Amniotic stem cell (primary cell): ENCODE measurements at places on chromosomes 3 and 15.

- no peak for DNase-seq
These were observed at the start of gene DGKG for GRCh38 chr3:186361762-186362536. Gene DGKG, minus strand, starts transcription at chr3:186362234. Its CDS starts 41,775 bp downstream, at chr3:186320459.

- DNase-seq: no peak
These were observed at the start of gene SLC35G2 for GRCh38 chr3:136818769-136819391. Gene SLC35G2, plus strand, starts transcription at chr3:136819126. Its CDS starts 35,335 bp downstream, at chr3:136854461.

DNA sequence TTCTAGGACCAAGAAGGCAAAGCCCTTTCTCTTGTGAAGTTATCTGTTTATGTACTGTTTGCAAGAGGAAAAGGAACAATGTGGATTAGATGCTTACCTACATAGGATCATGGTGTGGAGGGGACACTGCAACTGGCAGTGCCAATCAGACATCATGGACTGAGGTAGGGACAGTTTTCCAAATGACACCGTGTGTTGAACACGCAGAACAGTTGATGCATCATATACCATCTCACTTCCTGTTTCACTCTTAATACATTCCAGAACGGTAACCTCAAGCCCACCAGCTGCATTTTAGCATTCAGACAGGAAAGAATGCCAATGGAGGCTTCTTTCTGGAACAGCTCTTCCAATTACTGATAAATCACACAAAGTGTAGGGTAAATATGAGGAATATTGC, 397.7 kb upstream of the LMCD1 start:
- DNase-seq: no peak

GRCh38 chr3:145224886-145225285, 936.1 kb downstream of the PLOD2 start:
- DNase-seq: no peak

DNA sequence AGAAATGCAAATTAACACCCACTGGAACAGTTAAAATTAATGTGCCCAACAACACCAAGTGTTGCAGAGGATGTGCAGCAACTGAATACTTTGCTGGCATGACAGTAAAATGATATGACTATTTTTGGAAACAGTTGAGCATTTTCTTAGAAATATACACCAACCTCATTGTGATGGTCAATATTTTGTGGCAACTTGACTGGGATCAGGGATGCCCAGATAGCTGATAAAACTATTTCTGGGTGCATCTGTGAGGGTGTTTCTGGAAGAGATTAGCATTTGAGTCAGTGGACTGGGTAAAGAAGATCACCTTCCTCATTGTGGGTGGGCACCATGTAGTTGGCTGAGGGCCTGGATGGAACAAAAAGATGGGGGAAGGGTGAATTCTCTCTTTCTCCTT, 57.9 kb downstream of the RPLP1 start:
- no peak for DNase-seq
